ENCODE measurements at places on chromosomes 1 and 21.
A peak's percentile ranks its signal among the peaks of the same experiment; 100 is the strongest.

DNA sequence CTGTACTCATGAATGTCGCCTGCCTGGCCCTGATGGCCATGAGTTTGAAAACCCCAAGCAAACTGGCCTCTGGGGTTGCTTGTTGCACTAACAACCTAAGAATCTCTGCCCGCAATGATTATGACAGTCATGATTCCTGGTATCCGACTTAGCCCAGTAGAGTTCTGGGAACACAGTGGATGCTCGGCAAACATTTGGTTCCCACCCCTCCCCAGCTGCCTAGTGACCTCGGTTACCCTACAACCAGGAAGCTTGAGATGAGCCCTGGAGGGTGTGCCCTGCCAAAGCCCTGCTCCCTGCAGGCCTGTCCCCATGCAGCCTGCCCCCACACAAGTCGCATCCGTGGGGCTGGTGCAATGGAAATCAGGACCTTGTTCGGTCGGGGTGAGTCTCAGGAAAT is 76.0 kb upstream of the ZBTB40 start:
- no peak for DNase-seq

- no peak for DNase-seq
Measured at GRCh38 chr1:184685116-184685515, 69.5 kb downstream of the EDEM3 start.

GRCh38 chr1:114729782-114730181 is 13.2 kb upstream of the NRAS start:
- no peak for DNase-seq

- no peak for DNase-seq
Measured at GRCh38 chr21:25963181-25963580, 207.4 kb downstream of the APP start.

DNA sequence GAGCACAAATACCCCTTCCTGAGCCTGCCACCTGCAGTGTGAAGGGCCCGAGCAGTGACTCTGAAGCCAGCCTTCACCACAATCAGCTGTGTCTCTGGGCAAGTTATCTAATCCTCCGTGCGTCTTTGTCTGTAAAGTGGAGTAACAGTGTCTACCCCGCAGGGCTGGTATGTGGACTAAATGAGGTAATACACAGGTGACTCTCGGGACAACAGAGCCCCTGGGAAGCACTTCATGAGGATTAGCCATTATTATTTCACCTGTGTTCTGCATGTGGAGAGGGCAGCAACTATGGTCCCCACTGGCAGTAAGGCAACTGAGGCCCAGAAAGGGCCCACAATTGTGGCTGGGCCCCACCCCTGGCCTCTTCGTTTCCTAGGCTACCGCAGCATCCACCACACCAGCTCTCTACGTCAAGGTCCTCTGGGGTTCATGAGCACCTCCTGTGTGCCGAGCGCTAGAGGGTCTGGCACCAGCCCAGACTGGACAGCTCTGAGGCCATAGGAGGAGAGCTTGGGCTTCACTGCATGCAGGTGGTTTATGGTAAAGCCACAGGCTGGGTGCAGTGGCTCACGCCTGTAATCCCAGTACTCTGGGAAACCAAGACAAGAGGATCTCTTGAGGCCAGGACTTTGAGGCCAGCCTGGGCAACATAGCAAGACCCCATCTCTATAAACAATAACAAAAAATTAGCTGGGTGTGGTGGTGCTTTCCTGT is 41.3 kb upstream of the LRP8 start:
- DNase-seq: no peak

DNA sequence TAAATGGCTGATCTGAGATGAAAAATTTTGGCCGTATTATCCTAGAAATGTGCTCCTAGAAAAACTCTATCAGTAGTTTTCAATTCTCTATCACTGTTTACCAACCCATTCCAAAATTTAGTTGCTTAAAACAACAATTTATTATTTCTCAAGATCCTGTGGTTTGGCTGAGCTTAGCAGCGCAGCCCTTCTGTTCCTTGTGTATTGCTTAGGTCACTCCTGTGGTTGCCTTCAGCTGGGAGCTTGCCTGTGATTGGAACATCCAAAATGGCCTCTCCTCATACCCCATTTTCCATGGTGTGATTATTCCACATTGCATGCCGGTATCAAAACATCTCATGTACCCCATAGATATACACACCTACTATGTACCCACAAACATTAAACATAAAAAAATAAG is 22.8 kb upstream of the STUM start:
- DNase-seq: no peak

GRCh38 chr21:36874665-36875064 is 91.8 kb downstream of the HLCS start:
- DNase-seq: no peak

GRCh38 chr1:109207467-109208103 is 6.1 kb upstream of the SARS1 start:
- no peak for DNase-seq

DNA sequence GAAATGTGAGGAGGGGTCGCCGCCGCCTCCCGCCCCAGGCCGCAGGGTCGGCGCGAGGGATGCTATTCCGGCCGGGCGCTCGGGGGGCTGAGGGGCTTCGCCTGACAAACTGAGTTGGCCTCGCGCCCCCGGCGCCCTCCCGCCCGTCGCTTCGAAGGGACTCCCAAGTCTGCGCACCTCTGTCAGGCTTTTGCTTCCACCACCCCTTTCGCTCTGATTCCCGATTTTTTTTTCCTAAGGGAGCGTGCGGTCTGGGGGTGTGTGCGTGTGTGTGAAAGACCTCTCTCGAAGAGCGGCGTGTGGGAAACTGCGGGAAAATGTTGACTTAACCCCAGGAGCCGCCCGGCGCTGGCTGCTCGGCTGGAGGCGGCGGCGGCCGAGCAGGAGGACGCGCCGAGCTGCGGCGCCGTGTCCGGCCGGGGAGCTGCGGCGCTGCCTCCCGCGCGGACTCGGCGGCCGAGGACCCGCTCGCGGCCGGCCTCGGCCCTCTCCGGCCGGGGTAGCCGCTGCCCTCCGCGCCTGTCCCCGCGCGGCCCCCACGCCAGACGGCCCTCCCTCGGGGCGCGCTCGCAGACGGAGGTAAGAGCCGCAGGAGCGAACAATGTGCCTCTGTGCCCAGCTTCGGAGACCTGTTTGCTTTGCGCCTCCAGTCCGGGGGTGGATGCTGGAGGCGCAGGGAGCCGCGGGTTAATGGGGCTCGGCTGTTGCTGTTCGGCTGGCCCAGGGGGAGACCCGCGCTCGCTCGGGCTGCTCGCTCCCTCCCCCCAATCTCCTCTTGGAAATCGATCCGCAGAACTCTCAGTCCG is 1.1 kb downstream of the ADGRL2 start:
- no peak for DNase-seq

DNA sequence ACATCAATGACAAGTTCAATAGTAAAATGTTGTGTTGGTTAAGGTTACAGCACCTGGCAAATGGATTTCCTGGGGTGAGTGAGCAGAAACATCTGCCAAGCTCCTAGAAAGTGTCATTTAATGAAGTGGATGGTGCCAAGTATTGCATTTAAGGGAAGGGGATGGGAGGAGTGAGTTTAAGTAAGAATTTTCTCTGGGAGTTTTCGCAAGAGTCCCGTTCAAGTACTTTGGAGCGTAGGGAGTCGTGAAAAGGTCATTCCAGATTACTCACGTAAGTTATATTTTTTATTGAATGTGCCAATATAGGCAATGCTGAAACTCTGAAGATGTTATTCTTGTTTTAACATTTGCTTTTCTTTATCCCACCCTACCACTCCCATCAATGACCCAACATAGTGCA is 117.4 kb upstream of the RAB3GAP2 start:
- DNase-seq: no peak

- no peak for DNase-seq
Measured at GRCh38 chr1:33280091-33280661, 23.9 kb downstream of the ZNF362 start.

- DNase-seq: no peak
Measured at GRCh38 chr1:99239690-99240089, 24.6 kb upstream of the PLPPR4 start.

- peak; percentile 57 for DNase-seq
Measured at GRCh38 chr1:92968138-92969032, 7.1 kb upstream of the DIPK1A start.

DNA sequence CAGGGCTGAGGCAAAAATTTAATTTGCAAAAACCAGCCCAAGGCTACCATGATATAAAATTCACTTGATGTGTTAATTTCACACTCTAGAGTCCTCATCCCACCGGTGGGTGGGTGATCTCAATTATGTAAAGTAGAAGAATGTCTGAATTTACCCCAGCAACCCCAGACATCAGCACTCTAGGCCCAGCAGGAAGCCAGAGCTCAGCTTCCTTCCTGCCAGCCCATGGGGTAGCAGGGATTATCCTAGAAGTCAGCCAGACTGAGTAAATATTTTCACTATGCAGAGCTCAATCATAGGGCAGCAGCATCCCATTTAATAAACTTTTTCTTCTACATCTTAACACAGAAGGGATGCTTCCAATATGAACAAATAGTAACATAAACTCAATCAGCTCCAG is 71.0 kb downstream of the SIPA1L2 start:
- no peak for DNase-seq

GRCh38 chr1:175138579-175138978 is 54.0 kb downstream of the KIAA0040 start:
- no peak for DNase-seq

GRCh38 chr1:32241001-32241763 is 5.8 kb upstream of the FAM167B start:
- DNase-seq: no peak

DNA sequence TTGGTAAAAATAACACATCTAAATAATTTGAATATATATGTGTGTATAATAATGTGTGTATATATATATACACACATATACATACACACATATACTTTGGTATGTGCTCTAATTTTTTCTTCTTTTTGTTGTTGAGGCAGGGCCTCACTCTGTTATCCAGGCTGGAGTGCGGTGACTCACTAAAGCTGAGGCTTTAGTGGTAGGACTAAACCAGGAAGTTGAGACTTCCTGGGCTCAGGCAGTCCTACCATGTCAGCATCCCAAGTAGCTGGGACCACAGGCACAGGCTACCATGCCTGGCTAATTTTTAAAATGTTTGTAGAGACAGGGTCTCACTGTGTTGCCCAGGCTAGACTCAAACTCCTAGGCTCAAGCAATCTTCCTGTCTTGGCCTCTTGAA is 46.7 kb upstream of the CXADR start:
- DNase-seq: no peak

DNA sequence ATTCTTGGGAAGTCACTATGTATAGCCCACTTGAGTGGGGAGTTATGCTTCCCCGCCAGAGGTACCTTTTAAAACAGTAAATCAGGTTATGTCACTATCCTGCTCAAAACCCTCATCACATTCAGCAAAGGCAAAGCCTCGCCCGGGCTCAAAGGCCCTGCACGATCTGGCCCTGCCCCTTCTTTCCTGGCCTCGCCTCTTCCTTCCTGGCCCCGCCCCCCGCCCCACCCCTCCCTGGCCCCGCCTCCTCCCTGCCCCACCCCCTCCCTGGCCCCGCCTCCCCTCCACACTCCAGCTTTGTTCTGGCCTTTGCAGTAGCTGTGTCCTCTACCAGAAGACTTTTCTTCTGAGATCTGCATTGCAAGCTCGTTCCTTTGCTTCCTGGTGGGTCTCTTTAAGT is 6.6 kb downstream of the LDLRAD2 start:
- peak; percentile 40 for DNase-seq

DNA sequence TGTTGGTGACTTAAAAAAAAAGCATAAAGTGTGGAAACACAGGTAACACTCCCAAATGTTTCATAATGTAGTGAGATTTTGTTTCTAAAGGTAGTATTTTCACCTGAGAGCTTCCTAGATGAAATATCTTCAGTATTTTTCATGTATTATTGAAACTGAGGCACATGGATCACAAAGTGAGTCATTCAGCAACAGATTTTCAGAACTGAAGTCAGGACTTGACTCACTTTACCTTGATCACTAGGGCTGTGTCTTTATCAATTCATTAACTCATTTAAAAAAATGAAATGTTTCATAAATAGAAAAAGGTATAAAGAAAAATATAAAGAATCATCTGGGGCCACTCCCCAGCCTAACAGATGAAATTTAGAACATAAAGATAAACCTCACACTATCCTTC is 66.5 kb upstream of the RCC1 start:
- peak; percentile 27 for DNase-seq

- no peak for DNase-seq
Measured at GRCh38 chr1:204670152-204670927, 15.2 kb downstream of the LRRN2 start.

- DNase-seq: no peak
Measured at GRCh38 chr1:175536369-175536768, 207.0 kb downstream of the TNR start.

DNA sequence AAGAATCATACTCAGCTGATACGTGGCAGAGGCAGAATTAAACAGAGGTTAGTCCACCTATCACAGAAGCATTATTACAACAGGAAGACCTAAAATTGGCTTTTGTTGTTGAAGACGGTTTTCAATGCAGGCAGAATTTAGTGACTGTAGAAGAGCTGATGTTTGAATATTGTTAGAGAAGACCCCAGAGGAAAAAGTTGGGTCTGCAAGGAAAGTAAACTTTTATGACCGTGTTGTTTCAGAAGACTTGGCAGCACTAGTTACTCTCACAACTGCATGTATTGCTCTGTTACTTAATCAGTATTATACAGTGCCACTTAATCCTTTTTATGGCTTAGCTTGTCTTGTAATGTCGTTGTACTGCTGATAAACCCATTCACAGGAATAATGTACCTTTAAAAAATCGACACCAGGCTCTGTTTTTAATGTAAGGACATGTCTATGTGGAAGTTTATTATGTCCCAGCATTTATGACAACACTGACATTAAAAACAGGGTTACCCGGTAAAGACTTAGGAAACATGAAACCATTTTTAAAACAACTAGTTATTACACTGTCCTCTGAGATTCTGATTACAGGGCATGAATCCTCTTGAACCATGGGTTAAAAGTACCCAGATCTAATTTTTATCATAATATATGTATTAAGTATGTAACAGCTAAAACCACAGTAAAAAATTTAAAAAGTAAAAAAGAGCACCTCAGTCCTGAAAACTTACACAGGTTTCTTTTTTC is 235.4 kb downstream of the TTLL7 start:
- no peak for DNase-seq

Data from activated CD4-positive, alpha-beta T cell treated with anti-CD3 and anti-CD28 coated beads, Interleukin-2, Interleukin-4, amounts not matched to agents 100 ng/mL and 50 ng/mL, durations not matched to agents 16 hours and 8 hours (primary cell).